Hematopoietic multipotent progenitor cell treated with erythropoietin and hydrocortisone succinate and interleukin-3 and kit ligand, for 17 days (in vitro differentiated cells): ENCODE measurements at places on chromosomes 1 and 21.

GRCh38 chr1:25064465-25065240, 134.6 kb upstream of the RUNX3 start:
- DNase-seq, result no peak

DNA sequence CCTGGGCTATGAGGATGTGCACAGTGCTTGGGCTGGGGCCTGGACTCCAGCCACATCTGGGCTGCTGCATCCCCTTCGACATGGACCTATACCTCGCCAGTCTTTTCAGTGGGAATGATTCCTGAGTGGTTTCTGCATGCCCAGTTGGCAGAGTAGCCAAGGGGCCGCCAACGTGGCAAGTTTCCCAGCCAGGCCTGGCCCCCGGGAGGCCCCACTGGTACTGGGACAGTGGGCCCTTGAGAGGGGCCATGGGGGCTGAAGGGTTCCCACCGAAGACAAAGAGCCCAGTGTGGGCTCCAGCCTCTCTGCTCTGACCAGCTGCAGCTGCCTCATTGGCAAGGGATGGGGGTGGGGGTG, 15.4 kb downstream of the RAP1GAP start:
- no peak for DNase-seq

DNA sequence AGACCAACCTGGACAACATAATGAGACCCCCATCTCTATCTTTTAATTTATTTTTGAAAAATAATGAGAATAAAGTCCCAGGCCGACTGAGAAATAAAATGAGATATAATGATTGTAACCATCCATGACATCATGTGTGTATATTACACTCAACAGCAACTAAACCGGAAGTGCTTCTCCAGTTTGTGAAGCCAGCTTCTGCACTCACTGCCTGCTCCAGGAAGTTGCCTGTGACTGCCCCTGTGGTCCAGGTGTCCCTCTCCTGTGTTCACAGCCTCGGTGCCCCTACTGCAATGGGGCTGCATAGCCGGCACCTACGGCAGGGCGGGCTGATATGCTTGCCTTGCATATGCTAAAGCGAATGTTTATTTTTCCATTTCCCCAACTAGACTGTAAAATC, 68.3 kb downstream of the SSBP3 start:
- DNase-seq, result no peak

- no peak for DNase-seq
These were observed 25.7 kb downstream of the COA6 start for GRCh38 chr1:234398849-234399381.

GRCh38 chr21:45436351-45437065, 31.5 kb downstream of the COL18A1 start:
- DNase-seq, result no peak

DNA sequence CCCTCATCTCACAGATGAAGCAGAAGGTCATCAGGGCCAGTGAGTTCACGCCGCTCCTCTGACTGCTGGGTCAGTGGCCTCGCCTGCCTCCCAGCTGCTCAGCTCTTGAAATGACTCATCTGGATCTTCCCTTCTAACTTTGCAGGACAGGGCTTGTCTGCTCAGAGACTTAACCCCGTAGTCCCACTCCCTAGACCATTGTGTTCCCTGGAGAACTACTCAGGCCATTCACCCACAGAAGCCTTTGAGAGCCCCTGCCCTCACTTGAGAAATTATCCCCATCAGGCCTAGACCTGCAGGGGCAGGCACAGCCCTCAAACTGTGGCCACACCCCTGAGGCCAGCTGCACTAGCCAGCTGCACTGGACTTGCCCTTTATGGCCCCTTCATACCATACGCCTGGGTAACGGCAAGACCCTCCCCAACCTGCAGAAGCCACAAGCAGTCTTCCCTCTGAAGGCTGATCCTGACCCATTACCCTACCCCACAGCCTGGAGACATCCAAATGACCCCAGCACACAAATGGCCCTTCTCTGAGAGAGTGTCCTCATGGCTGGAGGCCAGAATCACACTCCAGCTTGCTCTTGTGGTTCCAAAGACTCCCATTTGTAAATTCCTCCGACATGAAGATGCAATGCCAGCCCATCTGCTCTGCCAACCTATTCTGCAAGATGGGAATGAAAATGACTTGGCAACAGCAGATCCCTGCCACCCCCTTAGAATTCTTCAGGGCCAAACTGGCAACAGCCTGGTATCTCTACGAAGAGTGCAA, 33.2 kb downstream of the RCSD1 start:
- no peak for DNase-seq

- no peak for DNase-seq
These were observed 35.4 kb downstream of the MIA3 start for GRCh38 chr1:222653178-222653827.

DNA sequence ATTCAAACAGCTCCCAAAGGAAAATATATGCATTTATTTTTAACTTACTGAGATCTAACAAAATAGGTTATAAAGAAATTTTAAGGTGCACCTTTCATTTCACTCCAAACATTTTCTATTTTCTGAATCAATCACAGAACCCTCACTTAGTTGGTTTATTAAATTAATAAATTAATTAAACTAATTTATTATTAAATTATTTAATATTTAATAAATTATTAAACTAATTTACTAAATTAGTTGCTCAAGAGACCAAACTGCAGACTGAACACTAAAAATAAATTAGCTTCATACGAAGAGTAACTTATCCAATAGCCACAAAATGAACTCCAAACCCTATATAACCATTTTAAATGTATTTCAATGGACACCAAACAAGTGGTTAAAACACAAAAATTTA, 68.0 kb downstream of the PRPF38A start:
- DNase-seq, result no peak

- no peak for DNase-seq
These were observed 24.1 kb upstream of the ZSWIM5 start for GRCh38 chr1:45230537-45230936.

- DNase-seq, result no peak
These were observed 19.1 kb upstream of the LYST start for GRCh38 chr1:235885655-235886262.

DNA sequence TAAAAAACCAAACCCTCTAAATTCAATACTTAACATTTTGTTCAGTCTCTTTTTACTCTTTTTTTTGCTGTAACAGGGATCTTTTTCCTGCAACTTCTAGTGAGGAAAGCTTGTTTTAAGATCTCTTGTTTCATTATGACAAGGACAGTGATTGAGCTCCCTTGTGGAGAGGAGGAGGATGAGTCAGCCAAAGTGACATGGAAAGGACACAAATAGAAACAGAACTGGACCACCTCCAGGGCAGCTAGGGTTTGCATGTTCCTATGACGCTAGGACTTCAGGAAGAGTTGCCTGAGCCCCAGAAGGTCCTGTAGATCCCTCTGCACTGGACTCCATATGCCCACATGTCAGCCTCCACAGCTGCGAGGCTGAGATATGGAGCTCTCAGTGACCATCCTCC, 212.6 kb upstream of the FAM78B start:
- DNase-seq, result no peak

DNA sequence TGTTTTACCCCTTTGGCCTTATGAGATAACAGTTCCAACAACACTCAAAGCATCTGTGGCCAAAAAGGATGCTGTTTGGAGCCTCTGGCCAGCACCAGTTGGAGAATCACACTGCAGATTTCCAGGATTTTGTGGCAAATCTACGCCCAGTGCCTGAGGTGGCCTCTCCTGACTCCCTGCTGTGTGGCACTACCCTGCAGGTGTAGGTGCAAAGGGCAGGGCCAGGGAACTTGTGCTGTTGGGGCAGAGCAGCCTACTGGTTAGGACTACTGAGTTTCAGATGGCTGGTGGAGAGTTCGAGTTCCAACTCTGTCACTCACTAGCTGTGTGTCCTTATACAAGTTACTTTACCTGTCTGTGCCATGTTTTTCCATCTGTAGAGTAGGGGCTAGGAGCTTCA, 170.5 kb downstream of the PTPRU start:
- DNase-seq, result no peak

DNA sequence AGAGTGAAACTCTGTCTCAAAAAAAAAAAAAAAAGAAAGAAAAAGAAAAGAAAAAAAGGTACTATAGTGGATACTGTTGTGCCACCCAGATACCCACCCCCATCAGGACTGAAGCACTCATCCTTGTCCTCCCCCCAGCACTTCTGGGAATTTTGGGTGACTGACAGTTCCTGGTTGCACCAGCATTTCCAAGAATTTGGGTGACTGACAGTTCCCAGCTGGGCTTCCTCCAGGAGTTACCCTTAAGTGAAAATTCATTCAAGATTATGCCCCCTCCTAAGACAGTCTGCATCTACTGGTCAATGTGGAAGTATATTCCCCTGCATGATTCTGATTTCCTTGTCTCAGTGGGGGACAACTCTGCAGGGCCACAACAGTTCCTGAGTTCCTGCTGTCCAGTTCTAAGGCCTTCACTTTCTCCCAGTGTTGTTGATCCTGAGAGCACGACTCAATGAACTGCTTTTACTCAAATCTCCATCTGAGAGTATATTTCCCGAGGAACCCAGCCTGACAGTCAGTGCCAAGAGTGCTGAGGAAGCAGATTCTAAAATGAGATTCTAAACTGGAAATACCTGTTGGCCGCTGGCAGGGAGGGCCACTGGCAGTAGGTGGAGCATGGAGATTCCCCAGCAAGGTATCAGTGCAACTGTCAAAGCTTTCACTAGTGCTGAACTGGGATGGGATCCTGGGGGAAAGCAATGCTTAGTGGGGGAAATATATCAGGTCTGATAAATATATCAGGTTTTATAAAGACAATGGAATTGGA, 18.5 kb downstream of the RIIAD1 start:
- no peak for DNase-seq

DNA sequence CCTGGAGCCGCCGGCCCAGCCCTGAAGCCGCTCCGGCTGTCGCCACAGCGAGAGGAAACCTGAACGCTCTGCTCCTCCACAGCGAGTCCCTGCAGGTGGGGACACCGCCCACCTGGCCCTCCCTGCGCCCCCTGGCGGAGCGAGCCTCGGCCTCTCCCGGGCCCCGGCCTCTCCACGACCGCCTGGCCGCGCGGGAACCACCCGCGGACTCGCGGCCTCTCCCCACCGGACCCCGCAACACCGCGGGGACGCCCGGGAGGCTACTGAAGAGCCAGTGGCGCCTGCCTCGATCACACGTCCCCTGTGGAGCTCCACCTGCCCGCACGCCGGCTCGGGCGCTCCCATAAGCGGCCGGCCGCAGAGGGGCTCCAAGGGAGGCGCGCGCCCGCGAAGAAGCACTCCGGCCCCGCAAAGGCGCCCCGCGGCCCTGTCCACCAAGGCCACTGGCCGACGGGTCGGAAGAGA, 109.6 kb downstream of the KCNN3 start:
- peak; percentile 65 for DNase-seq

- no peak for DNase-seq
These were observed 72.0 kb downstream of the NOS1AP start for GRCh38 chr1:162141281-162142054.

- DNase-seq, result no peak
These were observed 480.0 kb downstream of the PTPRU start for GRCh38 chr1:29716306-29716705.

DNA sequence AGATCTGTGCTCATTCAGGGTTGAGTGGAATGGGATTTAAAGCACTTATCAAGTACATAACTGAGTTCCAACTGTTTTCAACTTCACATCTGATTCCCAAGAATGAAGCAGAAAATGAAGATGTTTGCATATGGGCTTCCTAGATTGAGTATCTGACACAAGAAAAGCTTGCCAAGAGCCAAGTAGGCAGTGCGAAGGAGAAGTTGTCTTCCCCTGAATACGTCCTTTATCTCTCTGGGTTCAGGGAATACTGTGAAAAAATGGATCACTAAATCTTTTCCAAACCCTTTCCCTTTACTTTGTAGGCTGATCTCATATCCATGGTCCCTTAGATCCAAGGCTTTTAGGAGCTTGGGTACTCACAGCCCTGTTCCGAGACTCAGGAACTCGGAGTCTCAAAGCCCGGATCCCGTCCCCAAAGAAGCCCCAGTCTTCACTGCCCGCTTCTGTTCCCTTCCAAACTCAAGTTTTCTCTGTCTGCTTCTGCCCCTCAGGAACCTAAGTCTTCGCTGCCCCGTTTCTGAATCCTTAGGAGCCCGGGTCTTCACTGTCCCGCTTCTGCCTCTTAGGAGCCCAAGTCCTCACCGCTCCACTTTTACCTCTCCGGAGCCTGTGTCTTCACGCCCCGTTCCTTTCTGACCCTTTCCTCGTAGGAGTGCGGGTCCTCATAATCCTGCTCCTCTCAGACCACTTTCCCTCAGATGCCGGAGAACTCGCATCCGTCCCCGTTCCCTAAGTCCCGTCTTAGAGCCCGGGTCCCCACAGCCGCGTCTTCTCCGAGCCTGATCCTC, 616 bp downstream of the TAF12 start:
- no peak for DNase-seq

GRCh38 chr1:212285685-212286555, 710 bp downstream of the PPP2R5A start:
- DNase-seq, result no peak

- DNase-seq, result no peak
These were observed 181.1 kb downstream of the RWDD3 start for GRCh38 chr1:95415146-95415545.

- no peak for DNase-seq
These were observed 84.2 kb upstream of the COL6A1 start for GRCh38 chr21:45897191-45898027.

DNA sequence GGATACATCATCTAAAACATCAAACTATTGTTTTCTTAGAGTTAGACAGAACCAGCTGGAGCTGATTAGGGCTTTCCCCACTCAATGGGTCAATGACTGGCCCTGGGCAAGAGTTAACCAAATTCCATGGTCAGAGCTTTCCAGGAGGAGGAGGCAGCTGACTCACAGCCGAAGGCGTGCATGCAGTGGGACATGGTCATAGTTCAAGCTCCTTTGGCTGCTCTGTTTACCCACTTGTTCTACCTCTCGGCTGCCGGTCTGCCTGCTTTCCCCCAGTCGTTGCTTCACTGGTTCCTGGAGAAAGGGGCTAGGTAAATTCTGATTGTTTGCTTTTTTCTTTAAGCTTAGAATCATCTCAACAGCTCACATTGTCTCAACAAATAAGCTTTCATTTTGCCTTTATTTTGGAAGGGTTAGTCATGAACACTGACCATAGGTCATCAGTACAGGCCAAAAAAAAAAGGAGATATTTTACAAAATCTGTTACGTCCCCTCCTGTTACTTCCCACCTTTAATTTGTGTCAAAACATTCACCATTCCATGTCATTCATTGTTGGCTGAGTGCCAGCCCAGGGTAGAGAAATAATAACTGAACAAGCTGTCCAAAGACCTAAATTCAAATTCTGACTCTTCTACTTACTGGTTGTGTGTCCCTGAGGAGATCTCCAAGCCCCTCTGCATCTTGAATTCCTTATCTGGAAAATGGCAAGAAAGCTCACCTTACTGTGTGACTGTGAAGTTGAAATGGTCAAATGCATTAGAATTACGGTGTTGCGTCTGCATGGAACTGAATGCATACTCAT, 12.0 kb downstream of the MAB21L3 start:
- DNase-seq, result no peak

DNA sequence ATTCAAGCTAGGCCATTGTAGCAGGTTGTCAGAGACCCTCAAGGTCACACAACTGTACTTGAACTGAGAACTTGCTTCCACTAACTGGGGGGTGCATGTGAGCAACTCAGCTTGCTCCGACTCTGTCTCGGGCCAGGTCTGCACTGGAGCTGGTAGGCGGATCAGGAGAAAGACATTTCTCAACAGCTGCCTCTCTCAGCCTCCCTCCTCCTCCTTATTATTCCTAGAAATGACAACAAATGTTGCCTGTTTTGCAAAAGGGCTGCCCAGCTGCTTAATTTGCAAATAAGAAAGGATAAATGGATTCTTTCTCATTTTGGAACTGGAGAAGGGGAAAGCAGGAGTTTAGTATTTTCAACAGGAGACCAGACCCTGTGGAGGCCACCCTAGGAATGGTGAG, 140.5 kb downstream of the RHOU start:
- DNase-seq, result no peak
